Left kidney (tissue), 8 donors: ENCODE measurements at places on chromosomes 6 and 20. TPM values are rescaled to one million over a fixed set of nuclear protein-coding genes. Genes with fewer than 3 reads are reported as not detected.
A peak's percentile ranks its signal among the peaks of the same experiment; 100 is the strongest.

DNA sequence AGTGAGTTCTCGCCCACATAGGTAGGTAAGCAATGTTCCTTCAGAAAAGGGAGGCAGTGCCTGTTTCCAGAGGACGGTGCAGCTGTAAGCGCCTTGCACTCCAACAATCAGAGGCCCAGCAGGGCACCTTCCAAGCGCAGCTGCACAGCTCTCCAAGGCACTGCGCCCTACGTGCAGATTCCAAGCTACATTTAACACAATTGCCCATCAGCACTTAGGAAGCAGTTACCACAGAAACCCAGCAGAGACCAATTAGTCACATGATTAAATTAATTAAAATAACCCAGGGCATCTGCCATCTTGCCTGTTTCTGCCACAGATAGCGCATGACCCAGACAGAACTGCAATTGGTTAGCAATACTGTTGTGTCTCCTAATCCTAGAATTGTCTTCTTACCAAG is 65.5 kb downstream of the SOBP start:
- no peak for DNase-seq

DNA sequence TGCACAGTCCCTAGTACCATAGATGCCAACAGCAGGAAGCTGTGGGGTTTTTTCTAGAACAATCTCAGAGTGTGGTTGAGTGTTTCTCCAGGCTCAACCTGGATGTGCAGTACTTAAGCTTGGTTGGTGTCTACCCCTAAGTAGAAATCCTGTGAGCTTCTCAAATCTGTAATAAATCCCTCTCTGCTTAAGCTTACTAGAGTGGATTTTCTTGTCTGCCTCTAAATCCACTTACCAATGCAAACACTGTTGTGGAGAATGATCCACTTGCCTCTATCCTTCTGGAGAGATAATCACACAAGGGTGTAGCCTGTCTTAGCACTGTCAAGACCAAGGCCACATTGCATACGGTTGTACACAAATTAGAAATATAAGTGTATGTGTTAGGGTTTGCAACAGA is 43.3 kb upstream of the CLIC5 start:
- DNase-seq = no peak

The VWA7 gene
- polyA plus RNA-seq = 8.5 TPM

- no peak for DNase-seq
Observed at GRCh38 chr6:167872538-167873210, 46.0 kb downstream of the AFDN start.

DNA sequence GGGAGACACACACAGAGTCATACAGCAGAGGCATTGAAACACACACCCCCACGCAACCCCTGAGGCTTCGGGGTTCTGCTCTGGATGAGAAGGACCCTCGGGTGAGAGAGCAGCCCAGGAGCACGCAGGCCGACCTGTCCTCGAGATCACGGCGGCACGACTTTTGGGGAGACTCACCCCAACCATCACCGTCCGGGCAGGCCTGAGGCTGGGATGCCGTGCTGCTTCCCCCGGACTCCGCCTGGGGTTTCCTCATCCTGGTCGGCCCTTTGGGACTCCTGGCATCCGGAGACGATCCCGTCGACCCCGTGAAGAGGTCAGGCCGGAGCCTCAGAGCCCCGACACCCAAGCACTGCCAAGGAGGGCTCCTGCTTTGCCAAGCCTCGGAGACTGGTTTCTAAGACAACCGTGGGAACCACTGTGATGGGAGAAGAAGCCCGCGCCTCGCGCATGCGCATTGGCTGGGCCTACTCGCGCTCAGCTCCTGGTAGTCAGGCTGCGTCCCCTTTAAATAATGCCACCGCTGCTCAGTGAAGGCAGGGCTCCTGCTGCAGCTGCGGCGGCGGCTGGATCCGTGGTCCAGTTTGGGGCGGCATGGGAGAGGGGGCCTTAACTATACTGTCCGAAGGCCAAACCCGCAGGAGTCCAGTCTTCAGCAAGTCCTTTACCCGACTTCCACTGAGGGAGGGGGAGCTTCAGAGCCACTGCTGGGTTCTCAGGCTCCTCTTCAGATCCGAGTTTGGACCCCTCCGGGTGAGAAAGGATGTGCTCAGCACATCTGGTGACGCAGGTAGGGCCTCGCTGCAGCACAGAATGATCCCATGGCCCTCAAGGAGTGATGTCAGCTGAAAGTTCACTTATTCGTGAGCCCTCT is 171.4 kb upstream of the ZNF337 start:
- peak; percentile 63 for DNase-seq

DNA sequence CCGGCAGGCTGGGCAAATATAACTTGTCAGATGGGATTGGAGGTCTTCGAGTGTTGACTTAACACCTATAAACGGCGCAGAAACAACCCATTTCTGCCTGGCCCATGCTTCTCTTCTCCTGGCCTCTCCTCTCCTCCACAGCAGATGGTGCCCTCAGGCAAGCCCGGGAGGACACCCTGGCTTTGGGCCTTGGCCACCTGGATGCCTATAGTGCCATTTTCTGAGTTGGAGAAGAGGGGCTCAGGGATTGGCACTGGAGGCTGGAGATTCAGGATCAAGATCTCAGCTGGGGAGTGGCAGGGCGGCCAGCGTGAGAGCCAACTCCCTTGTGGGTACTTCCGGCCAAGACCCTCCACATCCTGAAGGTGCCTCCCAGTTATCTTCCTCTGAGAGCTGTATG is 211.9 kb upstream of the PMEPA1 start:
- DNase-seq = no peak

GRCh38 chr6:41475164-41475563 is 71.0 kb upstream of the FOXP4 start:
- DNase-seq = no peak

The RCAN2 gene
- polyA plus RNA-seq = 22.5 TPM

The RIN2 gene
- polyA plus RNA-seq = 38.1 TPM

DNA sequence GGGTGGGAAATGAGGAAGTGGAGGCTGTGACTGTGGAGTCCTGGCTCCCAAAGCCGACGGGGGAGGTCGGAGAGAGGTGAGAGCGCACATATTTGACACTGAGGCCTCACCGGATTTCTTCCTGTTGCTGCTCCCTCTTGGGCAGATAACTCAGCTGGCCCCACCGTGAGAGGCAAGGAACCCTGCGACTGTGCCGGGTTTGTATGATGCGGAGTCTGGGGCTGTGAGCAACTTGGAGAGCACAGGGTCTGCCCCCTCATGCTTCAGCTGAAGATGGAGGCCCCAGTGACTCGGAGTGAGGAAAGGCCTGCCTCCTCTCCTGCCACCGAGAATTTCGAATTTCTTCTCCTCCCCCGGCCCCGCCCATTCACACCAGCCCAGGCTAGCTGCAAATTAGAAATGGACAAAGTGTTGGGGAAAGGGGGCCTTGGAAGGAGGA is 160.6 kb downstream of the GRM4 start:
- DNase-seq = no peak

DNA sequence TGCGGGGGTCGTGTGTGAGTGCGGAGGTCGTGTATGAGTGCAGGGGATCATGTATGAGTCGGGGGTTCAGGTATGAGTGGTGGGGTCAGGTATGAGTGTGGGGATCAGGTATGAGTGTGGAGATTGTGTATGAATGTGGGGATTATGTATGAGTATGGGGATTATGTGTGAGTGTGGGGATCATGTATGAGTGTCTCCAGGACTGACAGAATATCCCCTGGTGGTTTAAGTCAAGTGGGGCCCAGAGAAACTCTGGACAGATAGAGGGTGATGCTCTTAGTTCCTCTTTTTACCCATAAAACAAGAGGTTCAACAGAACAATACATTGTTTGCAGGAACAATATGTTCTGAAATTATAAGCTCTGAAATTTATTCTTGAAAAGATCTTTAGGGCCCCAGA is 131.9 kb downstream of the UST start:
- DNase-seq = no peak

- DNase-seq = no peak
Observed at GRCh38 chr6:52904562-52905279, 4.8 kb downstream of the GSTA3 start.

- DNase-seq = peak; percentile 64
Observed at GRCh38 chr6:55276745-55277530, 50.3 kb upstream of the GFRAL start.
